ENCODE measurements at places on chromosomes 5 and 9.

DNA sequence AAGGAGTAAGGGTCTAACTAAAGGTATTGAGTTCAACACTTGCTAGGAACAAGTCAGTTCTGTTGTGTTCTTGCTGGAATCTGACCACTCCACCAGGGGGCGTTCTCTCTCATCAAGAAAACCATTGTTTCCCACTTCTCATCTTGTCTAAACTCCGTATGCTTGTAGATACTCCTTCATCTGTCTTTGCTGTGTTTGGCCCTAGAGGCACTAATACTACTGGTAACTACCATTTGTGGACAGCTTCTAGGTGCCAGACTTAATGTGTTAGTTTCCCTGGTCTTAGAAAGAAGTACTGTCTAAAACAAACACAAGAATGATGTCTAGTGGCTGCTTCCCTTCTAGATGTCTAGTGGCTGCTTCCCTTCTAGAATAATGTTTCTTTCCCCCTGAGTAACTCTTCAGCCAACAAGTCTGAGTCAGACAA lies 18.7 kb upstream of the PTPDC1 start:
- peak; percentile 56 for DNase-seq

DNA sequence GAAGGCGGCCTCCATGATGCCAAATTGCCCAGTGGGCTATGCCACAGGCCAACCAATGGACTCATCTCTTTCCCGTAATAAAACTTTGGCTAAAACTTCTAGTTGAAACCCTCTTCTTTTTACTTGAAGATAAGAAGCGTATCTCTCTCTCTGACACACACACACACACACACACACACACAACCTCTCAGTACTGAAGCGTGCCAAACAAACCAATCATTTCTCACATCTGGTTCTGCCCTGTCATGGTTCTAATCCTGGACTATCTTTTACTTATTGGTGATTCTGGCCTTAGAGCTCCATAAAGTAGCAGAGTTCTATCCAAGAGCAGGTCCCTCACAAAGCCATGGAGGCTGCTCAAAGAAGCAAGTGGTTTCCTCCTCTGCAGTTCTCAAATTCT lies 64.6 kb downstream of the PTCH1 start:
- DNase-seq = no peak

DNA sequence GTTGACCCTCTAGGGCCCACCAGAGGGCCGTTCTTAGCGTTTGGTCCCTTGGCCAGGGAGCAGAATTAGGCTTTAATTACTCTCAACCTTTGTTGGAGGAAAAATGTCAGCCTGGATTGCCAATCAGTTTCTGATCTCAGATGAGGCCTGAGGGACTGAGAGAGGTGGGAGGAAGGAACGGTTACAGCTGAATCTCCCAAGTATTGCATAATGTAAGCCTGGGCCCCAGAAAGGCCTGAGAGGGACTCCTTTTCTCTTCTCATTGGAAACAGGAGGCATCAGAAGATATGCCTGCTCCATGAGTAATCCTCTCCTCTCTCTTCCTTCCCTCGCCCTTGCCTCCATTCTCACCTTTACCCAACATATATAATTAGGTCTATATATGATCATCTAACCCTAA lies 105.7 kb downstream of the INSYN2B start:
- no peak for DNase-seq

- no peak for DNase-seq
These were observed 21.3 kb downstream of the ADRA1B start for GRCh38 chr5:159937580-159937979.
